T-helper 17 cell (primary cell): ENCODE measurements at places on chromosomes 12 and 14.
A peak's percentile ranks its signal among the peaks of the same experiment; 100 is the strongest.

DNA sequence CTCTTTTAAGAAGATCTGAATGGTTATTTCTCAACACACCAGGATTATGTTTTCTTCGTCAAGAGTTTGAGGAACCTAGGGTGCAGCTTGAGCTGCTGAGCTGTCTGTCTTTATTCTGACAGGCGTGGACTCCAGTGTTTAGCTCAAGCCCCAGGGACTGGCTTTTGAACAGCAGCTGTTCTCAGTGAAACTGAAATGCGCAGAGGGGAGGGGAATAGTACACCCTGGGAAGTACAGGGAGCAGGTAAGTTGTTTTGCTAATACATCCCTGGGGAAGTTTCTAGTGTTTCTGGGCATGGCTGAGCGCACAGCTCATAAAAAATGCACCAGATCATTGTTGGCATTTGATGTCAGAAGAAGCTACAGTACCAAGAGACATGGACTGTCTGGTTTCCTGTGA is 659.8 kb downstream of the DIO2 start:
- no peak for DNase-seq

DNA sequence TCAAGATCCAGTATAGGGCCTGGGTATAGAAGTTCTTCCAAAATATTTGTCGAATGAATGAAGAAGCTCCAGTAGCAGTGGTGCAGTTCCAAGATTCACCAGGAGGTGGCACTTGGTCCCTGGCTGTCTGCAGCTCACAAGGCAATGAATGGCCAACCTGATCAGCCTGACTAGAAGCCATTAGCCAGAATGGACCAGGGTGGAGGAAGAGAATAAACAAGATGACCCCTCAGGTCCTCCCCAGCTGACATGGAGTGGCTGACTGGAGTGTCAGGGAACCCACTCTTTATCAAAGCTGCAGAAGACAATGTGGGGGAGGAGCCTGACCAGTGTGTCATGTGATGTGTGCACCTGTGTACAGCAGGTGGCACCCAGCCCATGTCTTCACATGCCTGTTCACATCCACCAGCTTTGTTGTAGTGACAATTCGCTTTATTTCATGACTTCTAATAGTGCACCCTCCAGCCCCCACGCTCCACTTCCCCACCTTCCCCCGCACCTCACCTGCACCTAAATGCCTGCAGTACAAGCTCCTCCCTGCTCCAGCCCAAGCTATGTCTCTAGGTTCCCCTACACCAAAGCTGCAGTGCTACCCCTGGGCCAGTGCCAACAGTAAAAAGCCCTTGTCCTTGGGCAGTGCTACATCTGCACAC is 3.0 kb downstream of the LTBP2 start:
- DNase-seq, result peak; percentile 82

- no peak for DNase-seq
These were observed 151.6 kb downstream of the CALM1 start for GRCh38 chr14:90548455-90548854.

- no peak for DNase-seq
These were observed 284.2 kb upstream of the CAND1 start for GRCh38 chr12:66984962-66985361.

GRCh38 chr14:101224356-101225156 is 321.0 kb upstream of the RTL1 start:
- no peak for DNase-seq

DNA sequence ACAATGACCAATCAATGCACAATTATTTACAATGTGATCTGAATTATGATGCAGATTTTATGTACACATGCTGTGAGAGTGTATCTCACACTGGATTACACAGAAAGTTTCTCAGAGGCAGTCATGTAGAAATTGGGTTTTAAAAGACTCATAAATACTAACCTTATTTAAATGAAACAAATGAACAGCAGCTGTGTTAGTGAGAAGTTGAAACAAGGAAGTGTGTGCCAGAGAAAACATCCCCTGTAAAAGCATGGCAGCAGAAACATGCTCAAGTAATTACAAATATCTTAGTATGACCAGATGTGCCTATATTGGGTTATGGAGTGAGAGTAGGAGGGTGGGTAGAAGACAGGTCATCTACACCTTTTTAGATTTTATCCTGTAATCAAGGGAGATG is 723.7 kb downstream of the C12orf50 start:
- no peak for DNase-seq

GRCh38 chr12:94706250-94706661 is 55.9 kb upstream of the TMCC3 start:
- DNase-seq, result no peak
